ENCODE measurements at places on chromosomes 11 and 22.

- peak; percentile 47 for DNase-seq
These were observed 86.6 kb downstream of the KCNQ1 start for GRCh38 chr11:2531277-2531986.

DNA sequence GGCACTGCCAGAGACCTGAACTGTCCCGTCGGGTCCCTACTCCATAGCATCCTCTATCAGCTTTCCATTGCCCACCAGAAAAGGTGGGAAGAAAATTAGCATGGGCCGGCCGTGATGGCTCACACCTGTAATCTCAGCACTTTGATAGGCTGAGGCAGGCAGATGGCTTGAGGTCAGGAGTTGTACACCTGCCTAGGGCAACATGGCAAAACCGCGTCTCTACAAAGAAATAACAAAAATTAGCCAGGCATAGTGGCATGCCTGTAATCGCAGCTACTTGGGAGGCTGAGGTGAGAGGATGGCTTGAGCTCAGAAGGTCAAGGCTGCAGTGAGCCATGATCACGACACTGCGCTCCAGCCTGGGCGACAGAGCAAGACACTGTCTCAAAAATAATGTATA, 3.5 kb downstream of the SLC25A18 start:
- no peak for DNase-seq

GRCh38 chr11:95067039-95067840, 521 bp downstream of the SRSF8 start:
- peak; percentile 83 for DNase-seq

GRCh38 chr11:47917599-47918369, 62.6 kb upstream of the PTPRJ start:
- DNase-seq = peak; percentile 81

- DNase-seq = no peak
These were observed 41.3 kb upstream of the ETS1 start for GRCh38 chr11:128628686-128629085.

GRCh38 chr22:48376936-48377712, 1450.5 kb downstream of the BRD1 start:
- no peak for DNase-seq

GRCh38 chr11:122918734-122919133, 36.2 kb downstream of the JHY start:
- no peak for DNase-seq

GRCh38 chr11:94656968-94657367, 89.8 kb downstream of the PIWIL4 start:
- DNase-seq = no peak

GRCh38 chr11:45320371-45320770, 34.2 kb upstream of the SYT13 start:
- no peak for DNase-seq

- DNase-seq = no peak
These were observed 396 bp downstream of the TEF start for GRCh38 chr22:41382098-41382578.

DNA sequence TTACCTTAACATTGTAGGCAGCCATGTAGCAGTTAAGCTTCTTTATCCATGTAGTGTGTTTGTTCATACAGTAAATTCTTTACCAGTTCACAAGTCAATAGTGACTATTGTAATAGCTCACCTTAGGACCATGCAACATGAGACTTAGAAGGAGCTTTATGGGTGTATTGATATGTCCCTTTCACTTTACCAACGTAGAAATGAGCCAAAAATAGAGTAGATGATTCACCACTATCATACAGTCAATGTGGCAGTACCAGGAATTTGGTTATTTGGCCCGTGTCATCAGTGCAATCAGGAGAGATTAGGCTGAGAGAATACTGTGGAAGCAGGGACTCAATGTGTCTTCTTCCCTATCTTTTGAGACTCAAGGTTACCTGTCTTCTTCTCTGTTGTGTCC, 4.7 kb downstream of the ZDHHC13 start:
- DNase-seq = no peak

GRCh38 chr11:121253951-121254350, 38.6 kb upstream of the SC5D start:
- no peak for DNase-seq

DNA sequence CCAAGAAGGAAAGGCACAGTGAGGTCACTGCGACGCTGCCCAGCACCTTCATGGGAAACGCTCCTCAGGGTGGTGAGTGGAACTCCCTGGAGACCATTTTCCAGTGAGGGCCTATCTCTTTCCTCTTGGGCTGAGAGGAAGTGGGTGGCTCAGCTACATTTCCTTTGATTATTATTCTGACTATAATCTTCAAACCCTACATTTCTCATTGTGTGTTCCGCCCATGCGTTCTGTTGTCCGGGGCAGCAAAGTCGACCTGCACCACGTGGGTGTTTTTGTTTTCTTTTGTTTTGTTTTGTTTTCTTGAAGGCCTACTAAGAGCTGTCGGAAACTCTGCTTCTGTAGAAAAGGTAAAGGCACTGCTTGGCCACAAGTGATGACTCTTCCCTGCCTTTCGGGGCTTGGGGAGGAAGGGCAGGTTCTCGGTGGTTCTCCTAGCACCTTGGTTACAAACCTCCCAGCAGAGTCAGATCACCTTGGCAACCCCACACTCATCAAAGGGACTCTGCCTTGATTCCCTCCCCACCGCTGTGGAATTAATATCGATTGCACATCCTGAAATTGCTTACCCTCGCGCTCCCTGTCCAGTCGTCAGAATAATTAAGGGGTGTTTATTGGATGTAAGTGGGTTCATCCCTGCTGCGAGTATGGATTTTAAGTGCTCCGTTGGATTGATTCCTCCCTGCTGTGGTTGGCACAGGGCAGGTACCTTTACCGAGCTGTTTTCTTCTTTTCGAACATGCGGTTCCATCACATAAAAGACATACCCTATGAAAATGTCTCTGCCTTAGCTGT, 7.3 kb downstream of the PARVB start:
- DNase-seq = no peak

DNA sequence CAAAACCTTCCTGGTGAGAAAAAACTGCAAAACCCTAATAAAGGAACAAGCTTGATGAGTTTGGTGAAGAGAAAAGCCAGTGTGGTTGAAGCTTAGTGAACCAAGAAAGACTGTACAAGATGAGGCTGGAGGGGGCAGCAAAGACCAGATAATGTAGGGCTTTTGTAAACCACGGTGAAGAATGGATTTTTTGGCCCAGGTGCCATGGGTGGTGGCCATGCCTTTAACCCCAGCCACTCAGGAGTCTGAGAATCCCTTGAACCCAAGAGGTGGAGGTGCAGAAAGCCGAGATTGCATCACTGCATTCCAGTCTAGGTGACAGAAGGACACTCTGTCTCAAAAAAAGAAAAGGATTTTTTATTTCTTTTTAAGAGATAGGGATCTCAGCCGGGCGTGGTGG, 5.0 kb upstream of the ZDHHC5 start:
- no peak for DNase-seq

DNA sequence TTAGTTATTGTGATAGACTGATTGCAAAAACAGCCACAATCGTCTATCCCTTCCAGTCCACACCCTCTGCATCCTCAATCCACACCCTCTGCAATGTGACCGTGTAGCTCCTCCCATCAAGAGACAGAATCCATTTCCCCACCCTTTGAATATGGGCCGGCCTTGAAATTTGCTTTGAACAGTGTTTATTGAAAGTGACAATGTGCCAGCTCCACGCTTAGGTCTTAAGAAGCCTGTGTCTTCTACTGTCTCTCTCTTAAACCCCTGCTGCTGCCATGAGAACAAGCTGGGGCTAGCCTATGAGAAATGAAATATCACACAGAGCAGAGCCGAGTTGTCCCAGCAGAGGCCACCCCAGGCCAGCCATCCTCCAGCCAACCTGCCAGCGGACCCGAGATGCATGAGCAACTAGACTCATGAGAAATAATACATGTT, 22.3 kb upstream of the MICAL2 start:
- DNase-seq = no peak

GRCh38 chr11:128796270-128796669, 70.8 kb downstream of the KCNJ1 start:
- DNase-seq = no peak

- DNase-seq = no peak
These were observed at the start of gene PGGHG for GRCh38 chr11:288478-289397. Gene PGGHG, plus strand, starts transcription at chr11:289126. Its CDS starts 691 bp downstream, at chr11:289817.

DNA sequence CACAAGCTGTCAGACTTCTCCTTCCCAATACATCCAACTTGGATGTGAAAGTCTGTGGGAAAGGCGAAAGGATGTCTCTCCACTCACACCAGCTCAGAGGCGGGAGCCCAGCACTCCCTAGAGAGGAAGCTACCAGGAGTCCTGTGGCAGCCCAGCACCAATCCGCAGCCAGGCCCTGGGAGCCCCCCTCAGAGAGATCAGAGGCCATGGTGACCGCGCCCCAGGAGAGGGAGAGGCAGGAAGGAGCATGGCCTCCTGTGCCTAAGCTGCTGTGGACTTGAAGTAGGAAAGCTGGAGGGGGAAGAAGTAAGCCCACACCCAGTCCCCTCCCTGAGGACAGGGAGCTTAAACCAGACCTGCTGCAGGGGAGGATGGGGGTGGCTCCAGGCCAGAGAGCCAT, 24.4 kb upstream of the IGSF9B start:
- no peak for DNase-seq

DNA sequence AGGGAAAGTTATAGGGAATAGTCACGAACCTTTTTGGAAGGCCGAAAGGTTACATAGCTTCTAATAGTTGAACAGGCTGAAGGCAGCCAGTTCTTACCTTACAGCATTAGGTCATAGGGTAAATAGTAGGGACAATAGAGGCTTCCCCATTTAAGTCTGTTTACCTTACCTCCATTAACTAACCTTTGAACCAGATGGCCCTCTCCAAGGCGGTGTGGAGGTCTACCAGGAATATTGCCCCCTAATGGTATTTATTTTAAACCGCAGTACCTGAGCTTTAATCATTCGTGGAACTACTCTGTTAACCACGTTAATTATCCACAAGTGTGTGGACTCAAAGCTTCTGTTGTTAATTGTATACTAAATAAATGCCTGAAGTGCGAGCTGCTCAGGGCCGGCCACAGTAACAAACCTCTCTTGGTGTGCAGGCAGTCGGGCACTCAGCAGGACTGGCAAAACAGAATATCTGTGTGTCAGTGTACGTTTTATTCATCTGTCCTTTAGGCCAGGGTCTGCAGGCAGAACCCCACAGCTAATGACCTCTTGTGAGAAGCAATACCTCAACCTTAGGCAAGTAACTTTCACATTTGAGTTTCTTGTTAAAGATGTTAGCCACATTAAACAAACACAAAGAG, 81.7 kb downstream of the PRCP start:
- DNase-seq = peak; percentile 90

DNA sequence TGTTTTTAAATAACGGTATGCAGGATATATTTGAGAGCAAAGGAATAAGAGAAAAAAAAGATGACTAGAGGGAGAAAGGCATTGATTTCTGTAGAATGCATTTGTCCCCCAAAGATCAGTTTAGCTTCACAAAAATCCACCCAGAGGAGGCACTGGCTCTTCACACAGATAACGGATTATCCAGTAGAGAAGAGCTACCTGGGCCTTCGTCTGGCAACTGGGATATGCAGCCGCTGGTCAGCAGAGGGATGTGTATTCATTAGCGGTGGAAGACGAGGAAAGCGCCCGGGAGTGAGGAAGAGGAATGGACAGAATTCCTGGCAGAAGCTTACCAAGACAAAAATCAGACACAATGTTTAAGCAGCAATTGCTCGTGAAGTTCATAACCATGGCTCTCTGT, 5.6 kb upstream of the WT1 start:
- DNase-seq = no peak

- DNase-seq = no peak
These were observed 33.1 kb downstream of the TNRC6B start for GRCh38 chr22:40210818-40211217.

- no peak for DNase-seq
These were observed 203.4 kb downstream of the CADM1 start for GRCh38 chr11:115300660-115301428.
